ENCODE measurements at places on chromosomes 2 and 18.

- DNase-seq = no peak
These were observed 87.5 kb upstream of the COPS8 start for GRCh38 chr2:236998236-236998635.

GRCh38 chr2:1736045-1736444 is 8.3 kb downstream of the PXDN start:
- DNase-seq = no peak

- DNase-seq = no peak
These were observed 39.4 kb upstream of the NFE2L2 start for GRCh38 chr2:177303939-177304338.

DNA sequence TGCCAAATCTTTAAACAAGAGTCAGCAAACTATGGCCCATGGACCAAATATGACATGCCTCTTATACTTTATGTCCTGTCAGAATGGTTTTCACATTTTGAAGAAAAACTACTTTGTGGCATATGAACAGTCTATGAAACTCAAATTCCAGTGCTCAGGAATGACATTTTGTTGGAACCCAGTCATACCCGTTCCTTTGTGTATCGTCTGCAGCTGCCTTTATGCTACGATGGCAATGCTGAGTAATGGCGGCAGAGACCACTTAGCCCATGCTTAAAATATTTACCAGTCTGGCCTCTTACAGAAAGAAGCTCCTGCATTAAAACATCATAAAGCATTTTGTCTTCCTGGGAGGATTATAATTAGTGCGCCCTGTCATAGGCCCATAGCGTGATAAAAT is 140.5 kb upstream of the FHL2 start:
- DNase-seq = no peak

DNA sequence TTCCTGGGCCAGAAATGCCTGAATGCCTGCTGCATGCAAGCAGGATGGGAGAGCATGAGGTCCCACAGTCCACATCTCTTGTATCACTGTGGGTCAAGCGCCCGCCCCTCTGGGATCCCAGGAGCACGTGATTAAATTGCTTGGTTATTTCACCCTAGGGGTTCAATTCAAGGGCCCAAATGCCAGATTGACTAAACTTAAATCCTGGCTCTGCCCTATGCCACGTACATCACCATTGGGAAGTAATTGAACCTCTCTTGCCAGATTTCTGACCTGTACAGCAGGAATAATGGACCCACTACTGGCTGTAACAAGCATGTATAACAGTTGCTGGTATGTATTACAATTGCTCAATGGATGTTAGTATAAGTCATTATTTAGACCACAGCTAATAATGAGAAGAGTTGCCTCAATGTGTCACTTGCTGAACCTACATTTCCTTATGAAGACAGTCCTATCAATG is 19.9 kb downstream of the FHL2 start:
- no peak for DNase-seq

DNA sequence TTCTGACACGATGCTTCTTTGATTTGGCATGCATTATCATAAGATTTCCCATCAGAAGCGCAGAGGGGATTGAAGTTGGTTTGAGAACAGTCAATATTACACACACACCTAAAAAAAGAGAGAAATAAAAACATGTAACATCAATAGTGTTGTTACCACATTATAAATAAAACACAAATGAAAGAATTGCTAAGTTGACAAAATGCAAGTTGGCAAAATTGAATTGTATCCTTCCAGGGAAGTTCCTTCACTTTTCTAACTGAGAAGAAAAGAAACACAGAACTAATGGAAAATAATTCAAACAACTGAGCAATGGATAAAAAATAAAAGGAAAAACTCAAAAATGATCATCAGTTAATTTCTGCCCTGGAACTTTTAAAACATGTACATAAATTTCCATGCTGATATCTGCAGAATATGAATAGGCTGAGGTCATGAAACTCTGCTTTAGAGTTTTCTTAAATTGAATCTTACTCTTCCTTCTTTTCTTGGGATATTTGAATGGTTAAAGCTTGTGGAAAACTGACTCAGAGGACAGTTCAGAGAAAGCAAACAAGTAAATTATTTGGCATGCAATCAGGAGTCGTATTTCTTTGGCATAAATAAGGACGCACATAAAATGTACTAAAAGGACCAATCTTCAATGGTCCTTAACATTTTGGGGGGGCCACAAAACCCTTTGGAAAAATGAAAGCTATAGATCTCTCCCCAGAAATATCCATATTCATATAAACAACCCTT is 152.4 kb upstream of the CAVIN2 start:
- no peak for DNase-seq

Measured in cerebellar nuclear complex (tissue), 1 donor.